Transverse colon (tissue), 4 donors: ENCODE measurements at places on chromosomes 13 and 19. TPM values are rescaled to one million over a fixed set of nuclear protein-coding genes. Genes with fewer than 3 reads are reported as not detected.

ZNF493 gene
- 60.2 TPM for total RNA-seq

CTXN1 gene
- total RNA-seq, result 29.7 TPM

NCR1 gene
- not detected for total RNA-seq

KLK1 gene
- total RNA-seq, result 29.7 TPM

KIR3DL1 gene
- total RNA-seq, result not detected

GPR183 gene
- 8.1 TPM for total RNA-seq

MICU2 gene
- total RNA-seq, result 101 TPM

ATCAY gene
- total RNA-seq, result 0.32 TPM

GRCh38 chr13:51416107-51416506 is 36.7 kb downstream of the INTS6 start:
- H3K36me3 ChIP-seq, result no peaks in the 10 kb centered on the region
- DNase-seq, result no peak
- H3K27ac ChIP-seq, result no peak overlapping the region
- H3K27me3 ChIP-seq, result no peaks in the 10 kb centered on the region
- peaks cover 10% of the 10 kb centered on the region for H3K4me1 ChIP-seq
- no peak overlapping the region for H3K4me3 ChIP-seq

GRCh38 chr19:21912654-21913053 is 76.7 kb upstream of the ZNF43 start:
- no peaks in the 10 kb centered on the region for H3K4me1 ChIP-seq
- H3K4me3 ChIP-seq, result no peak overlapping the region
- no peak overlapping the region for H3K27ac ChIP-seq
- no peaks in the 10 kb centered on the region for H3K27me3 ChIP-seq

GRCh38 chr13:108924541-108924940 is 295.1 kb downstream of the MYO16 start:
- no peaks in the 10 kb centered on the region for H3K4me1 ChIP-seq
- H3K4me3 ChIP-seq, result no peak overlapping the region
- no peak overlapping the region for H3K27ac ChIP-seq

- H3K27me3 ChIP-seq, result no peaks in the 10 kb centered on the region
- no peak overlapping the region for H3K4me3 ChIP-seq
- DNase-seq, result no peak
- no peaks in the 10 kb centered on the region for H3K36me3 ChIP-seq
Observed at GRCh38 chr13:47837104-47837880, 163.8 kb downstream of the SUCLA2 start.

- no peaks in the 10 kb centered on the region for H3K4me1 ChIP-seq
- H3K27me3 ChIP-seq, result no peaks in the 10 kb centered on the region
- no peak overlapping the region for H3K4me3 ChIP-seq
- H3K27ac ChIP-seq, result no peak overlapping the region
- DNase-seq, result no peak
Observed at GRCh38 chr19:21117041-21117907, 24.6 kb upstream of the ZNF431 start.

DNA sequence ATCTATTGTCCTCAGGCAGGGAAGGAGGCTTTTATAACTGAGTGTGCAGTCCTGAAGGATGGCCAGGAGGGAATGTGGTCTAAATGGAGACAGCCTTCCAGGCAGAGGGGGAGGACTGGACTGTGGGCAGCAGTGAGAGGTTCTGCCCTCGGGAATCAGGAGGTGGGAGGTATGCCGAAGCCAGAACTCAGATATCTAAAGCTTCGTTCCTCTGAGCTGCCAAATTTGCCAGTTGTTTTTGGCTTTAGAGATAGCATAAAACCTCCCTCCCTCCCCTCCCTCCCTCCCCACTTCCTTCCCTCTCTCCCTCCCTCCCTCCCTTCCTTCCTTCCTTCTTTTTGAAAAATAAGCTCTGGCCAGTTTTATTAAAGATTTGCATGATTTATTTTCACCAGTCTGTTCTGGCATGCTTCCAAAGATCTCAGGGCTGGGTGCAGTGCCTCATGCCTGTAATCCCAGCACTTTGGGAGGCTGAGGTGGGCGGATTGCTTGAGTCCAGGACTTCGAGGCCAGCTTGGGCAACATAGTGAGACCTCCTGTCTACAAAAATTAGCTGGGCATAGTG is 2.4 kb downstream of the MEDAG start:
- DNase-seq, result no peak
- H3K4me3 ChIP-seq, result no peak overlapping the region
- no peaks in the 10 kb centered on the region for H3K36me3 ChIP-seq
- H3K4me1 ChIP-seq, result peaks cover 23% of the 10 kb centered on the region
- H3K27ac ChIP-seq, result no peak overlapping the region

GRCh38 chr13:72061613-72062012 is 194.6 kb upstream of the DACH1 start:
- H3K27me3 ChIP-seq, result no peaks in the 10 kb centered on the region
- H3K36me3 ChIP-seq, result no peaks in the 10 kb centered on the region
- no peak overlapping the region for H3K27ac ChIP-seq
- H3K4me3 ChIP-seq, result no peak overlapping the region
- peaks cover 5% of the 10 kb centered on the region for H3K4me1 ChIP-seq
- no peak for DNase-seq

- no peak overlapping the region for H3K27ac ChIP-seq
- no peaks in the 10 kb centered on the region for H3K36me3 ChIP-seq
- H3K4me1 ChIP-seq, result peaks cover 4% of the 10 kb centered on the region
- DNase-seq, result no peak
Observed at GRCh38 chr19:49811328-49811727, 1.8 kb downstream of the FUZ start.

- H3K36me3 ChIP-seq, result peaks cover 27% of the 10 kb centered on the region
- peak overlapping the region; percentile 94 for H3K27ac ChIP-seq
Observed at GRCh38 chr19:52028780-52029123, 573 bp upstream of the ZNF614 start.

- H3K4me3 ChIP-seq, result no peak overlapping the region
- no peaks in the 10 kb centered on the region for H3K27me3 ChIP-seq
- no peak overlapping the region for H3K27ac ChIP-seq
- H3K36me3 ChIP-seq, result no peaks in the 10 kb centered on the region
Observed at GRCh38 chr19:33214596-33214995, 11.1 kb downstream of the SLC7A10 start.

DNA sequence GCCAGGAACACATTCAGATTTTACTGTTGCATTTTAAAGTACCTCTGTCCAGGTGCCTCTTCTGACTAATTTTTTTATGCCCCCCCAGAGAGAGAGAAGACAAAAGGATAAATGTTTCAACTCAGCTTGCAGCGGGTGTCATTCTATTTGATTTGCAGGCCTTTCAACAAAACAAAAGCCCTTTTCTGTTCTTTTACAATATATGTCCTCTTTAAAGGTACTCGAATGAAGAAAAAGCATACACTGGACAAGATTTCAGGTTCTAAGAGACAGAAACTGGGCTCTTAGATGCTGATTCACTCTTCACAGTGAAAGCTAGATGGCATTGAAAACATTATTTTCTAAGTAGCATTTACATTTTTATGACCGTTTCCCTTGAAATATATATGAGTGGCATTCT is 2.9 kb upstream of the FRY start:
- peaks cover 15% of the 10 kb centered on the region for H3K27me3 ChIP-seq
- H3K27ac ChIP-seq, result no peak overlapping the region
- H3K4me3 ChIP-seq, result no peak overlapping the region
- no peaks in the 10 kb centered on the region for H3K4me1 ChIP-seq
- DNase-seq, result no peak

- H3K27ac ChIP-seq, result no peak overlapping the region
- no peaks in the 10 kb centered on the region for H3K4me1 ChIP-seq
- no peak for DNase-seq
- H3K36me3 ChIP-seq, result no peaks in the 10 kb centered on the region
Observed at GRCh38 chr13:72097568-72097967, 230.6 kb upstream of the DACH1 start.

DNA sequence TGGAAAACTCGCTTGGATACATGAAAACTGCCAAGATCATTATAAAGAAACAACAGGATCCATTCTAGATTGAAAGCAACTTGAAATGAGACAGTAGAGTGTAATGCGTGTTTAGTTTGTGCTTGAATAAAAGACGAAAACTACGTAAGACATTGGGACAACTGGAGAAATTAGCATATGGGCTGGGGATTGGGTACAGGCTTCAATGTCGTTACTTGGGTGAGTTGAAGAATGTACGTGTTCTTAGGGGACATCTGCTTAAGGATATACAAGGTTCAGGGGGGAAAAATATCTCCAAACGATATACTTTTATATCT is 471 bp upstream of the ERVK3-1 start:
- peak overlapping the region; percentile 93 for H3K4me3 ChIP-seq
- no peak for DNase-seq
- H3K4me1 ChIP-seq, result peaks cover 13% of the 10 kb centered on the region
- no peaks in the 10 kb centered on the region for H3K27me3 ChIP-seq
- peak overlapping the region; percentile 95 for H3K27ac ChIP-seq
- H3K36me3 ChIP-seq, result peaks cover 4% of the 10 kb centered on the region

- no peak overlapping the region for H3K4me3 ChIP-seq
- H3K36me3 ChIP-seq, result no peaks in the 10 kb centered on the region
- H3K4me1 ChIP-seq, result peaks cover 12% of the 10 kb centered on the region
Observed at GRCh38 chr19:12912571-12912970, 6.5 kb downstream of the SYCE2 start.

DNA sequence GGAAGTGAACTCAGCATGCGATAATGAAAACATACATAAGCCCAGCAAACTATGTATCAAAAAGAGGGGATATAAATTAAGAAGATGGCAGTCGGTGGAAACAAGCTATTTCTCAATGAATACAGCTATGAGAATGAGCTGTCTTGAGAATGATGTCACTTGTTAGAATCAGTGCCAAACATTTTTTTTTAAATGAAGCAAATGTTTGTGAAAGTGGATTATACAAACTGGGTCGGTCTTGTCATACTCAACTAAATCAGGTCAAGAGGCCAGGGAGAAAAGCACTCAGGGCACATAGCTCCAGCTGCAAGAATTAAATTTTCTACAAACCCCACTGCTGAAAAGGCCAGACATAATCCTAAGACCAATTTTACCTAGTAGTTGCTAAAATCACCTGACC is 1048.4 kb downstream of the SLITRK1 start:
- no peaks in the 10 kb centered on the region for H3K36me3 ChIP-seq
- H3K27me3 ChIP-seq, result no peaks in the 10 kb centered on the region
- H3K4me3 ChIP-seq, result no peak overlapping the region
- H3K27ac ChIP-seq, result no peak overlapping the region
- no peaks in the 10 kb centered on the region for H3K4me1 ChIP-seq

GRCh38 chr19:13220847-13221246 is 70.6 kb downstream of the IER2 start:
- H3K27me3 ChIP-seq, result peaks cover 12% of the 10 kb centered on the region
- H3K27ac ChIP-seq, result no peak overlapping the region
- no peaks in the 10 kb centered on the region for H3K4me1 ChIP-seq

- H3K36me3 ChIP-seq, result no peaks in the 10 kb centered on the region
- peaks cover 32% of the 10 kb centered on the region for H3K27me3 ChIP-seq
- no peak for DNase-seq
- H3K27ac ChIP-seq, result no peak overlapping the region
- no peak overlapping the region for H3K4me3 ChIP-seq
Observed at GRCh38 chr19:45947926-45948325, 25.7 kb downstream of the NOVA2 start.

GRCh38 chr19:13381827-13382632 is 124.2 kb downstream of the CACNA1A start:
- H3K4me1 ChIP-seq, result no peaks in the 10 kb centered on the region
- no peak overlapping the region for H3K4me3 ChIP-seq
- no peak overlapping the region for H3K27ac ChIP-seq
- H3K36me3 ChIP-seq, result no peaks in the 10 kb centered on the region
- no peak for DNase-seq

GRCh38 chr19:8585894-8586750 is 8.9 kb upstream of the MYO1F start:
- H3K27ac ChIP-seq, result no peak overlapping the region
- H3K36me3 ChIP-seq, result no peaks in the 10 kb centered on the region
- H3K4me3 ChIP-seq, result no peak overlapping the region
- H3K27me3 ChIP-seq, result no peaks in the 10 kb centered on the region

DNA sequence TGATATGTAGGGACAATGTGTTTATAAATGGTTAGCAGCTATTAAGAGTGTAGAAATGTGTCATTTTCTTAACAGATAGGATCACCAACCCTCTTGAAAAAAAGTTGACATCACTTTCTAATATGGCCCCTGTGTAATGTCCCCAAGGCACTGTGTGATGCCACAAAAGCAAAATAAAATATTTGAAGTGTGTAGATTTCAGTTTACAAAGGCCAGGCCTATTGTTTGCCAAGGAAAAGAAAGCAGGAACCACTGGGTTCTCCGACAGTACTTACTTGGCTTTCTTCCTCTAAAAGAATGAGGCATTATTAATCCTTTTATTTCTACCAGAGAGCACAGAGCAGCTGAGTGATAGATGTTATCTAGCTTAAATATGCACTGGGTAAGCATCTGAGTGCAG is 10.5 kb upstream of the GJA3 start:
- no peak overlapping the region for H3K27ac ChIP-seq
- H3K4me1 ChIP-seq, result peaks cover 7% of the 10 kb centered on the region
- peaks cover 5% of the 10 kb centered on the region for H3K27me3 ChIP-seq
- no peak overlapping the region for H3K4me3 ChIP-seq
- no peak for DNase-seq

- no peaks in the 10 kb centered on the region for H3K27me3 ChIP-seq
- no peak overlapping the region for H3K27ac ChIP-seq
- H3K36me3 ChIP-seq, result no peaks in the 10 kb centered on the region
- no peak overlapping the region for H3K4me3 ChIP-seq
- DNase-seq, result no peak
Observed at GRCh38 chr13:78867655-78868054, 208.7 kb upstream of the OBI1 start.

GRCh38 chr19:3771906-3772455 is at the start of gene RAX2:
TSS of gene RAX2 (minus strand) at chr19:3772228. CDS start at chr19:3771742, 486 bp downstream.
- H3K27me3 ChIP-seq, result no peaks in the 10 kb centered on the region
- no peak within 1 kb of the TSS for H3K4me3 ChIP-seq
- DNase-seq, result no peak
- H3K27ac ChIP-seq, result no peak within 1 kb of the TSS
- H3K4me1 ChIP-seq, result no peaks in the 10 kb centered on the region
- no peaks in the 10 kb centered on the region for H3K36me3 ChIP-seq

DNA sequence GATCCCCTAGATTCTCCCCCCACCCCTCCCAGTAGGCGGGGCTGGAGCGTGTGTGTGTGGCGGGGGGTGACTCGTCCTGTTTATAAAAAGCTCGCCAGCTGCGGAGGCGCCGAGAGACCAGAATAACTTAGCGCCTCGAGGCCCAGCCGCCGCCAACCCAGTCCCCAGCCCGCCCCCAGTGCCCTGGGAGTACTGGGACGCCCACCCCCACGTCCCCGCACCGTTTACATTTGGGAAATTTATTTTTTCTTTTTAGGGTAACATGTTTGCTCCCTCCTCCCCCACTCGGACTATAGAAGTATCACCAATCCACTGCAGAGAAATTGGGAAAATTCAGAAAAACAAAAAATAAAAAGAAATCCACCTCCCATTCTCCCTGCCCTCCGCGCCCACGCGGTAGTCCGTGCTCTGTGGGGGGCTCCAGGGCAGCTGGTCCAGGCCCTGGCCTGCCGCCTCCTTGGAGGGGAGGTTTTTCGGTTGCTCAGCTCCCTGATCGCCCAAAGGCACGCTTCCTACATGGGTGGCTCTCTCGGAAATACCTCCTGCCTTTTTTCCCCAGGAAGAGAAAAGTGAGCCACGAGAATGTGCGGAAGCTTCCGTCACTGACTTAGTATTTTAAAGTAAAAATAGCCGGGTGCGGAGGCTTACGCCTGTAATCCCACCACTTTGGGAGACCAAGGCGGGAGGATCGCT is 1.5 kb upstream of the RAB3A start:
- peaks cover 12% of the 10 kb centered on the region for H3K27me3 ChIP-seq
- no peaks in the 10 kb centered on the region for H3K36me3 ChIP-seq
- peak overlapping the region; percentile 48 for H3K4me3 ChIP-seq
